ENCODE measurements at places on chromosomes 11 and 22. TPM values are rescaled to one million over a fixed set of nuclear protein-coding genes. Genes with fewer than 3 reads are reported as not detected.
A peak's percentile ranks its signal among the peaks of the same experiment; 100 is the strongest.

GRCh38 chr11:78100261-78100660, 20.6 kb upstream of the NDUFC2 start:
- DNase-seq, result peak; percentile 71

GRCh38 chr11:35141071-35141470, 2.1 kb downstream of the CD44 start:
- no peak for DNase-seq

GRCh38 chr22:43315687-43316217, 27.4 kb downstream of the SCUBE1 start:
- DNase-seq, result no peak

DNA sequence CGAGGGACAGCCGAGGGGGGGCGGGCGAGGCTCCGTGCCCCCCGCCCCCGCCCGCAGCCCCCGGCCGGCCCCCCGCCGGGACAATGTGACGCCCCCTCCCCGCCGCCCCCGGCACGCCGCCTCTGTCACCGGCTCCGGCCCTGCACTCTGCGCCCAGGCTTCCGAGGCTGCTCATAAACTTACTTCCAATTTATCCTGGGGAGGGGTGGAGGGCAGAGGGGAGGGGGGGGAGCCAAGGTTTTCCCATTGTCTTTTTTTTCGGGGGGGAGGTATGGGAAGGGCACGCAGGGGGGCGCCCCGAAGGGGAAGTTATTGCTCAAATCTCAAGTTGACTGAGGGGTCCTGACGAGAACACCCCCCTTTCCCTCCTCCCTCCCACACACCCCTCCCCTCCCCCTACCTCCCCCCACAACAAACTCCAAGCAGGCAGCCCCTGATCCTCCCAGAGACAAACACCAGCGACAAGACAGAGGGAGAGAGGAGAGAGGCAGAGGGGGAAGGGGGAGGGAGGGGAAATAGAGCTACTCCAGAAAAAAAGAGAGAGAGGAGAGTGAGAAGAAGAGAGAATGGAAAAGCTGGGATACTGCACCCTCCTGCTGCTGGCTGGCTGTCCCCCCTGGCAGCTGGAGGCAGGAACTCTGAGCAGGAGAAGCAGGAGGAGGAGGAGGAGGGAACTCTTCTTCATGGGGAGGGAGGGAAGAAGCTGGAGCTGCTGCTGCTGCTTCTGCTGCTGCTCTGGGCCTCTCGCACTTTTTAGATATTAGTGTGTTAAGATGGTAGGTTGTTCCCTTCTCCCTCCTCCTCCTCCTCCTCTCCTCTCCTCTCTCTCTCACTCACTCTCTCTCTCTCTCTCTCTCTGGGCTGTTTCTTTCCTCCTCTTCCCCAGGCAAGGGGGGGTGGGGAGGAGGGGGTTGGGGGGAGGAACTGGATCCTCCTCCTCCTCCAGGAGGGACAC, 631 bp downstream of the PHF21A start:
- DNase-seq, result peak; percentile 74

DNA sequence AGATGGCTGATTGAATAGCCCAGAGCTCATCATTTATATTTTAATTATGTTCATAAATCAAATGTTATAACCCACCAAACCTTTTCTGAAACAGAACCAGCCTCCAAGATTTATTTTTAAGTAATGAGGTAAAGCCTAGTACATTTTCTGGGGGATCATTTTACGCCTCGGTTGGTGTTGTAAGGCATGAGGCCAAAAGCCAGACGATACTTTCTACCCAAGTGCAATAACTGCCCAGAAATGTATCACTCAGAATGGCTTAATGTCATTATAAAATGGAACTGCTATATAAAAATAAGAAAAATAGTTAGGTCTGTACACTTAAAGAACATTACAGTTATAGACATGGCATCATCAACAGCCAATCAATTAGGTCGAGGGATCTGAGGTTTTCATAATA, 283.3 kb downstream of the CADM1 start:
- no peak for DNase-seq

The OR10D3 gene
- not detected for total RNA-seq

The MGAT3 gene
- 18.6 TPM for total RNA-seq
